SK-N-SH treated with all-trans-retinoic acid at 6 μM for 48 hours (cell line): ENCODE measurements at places on chromosomes 5 and 9.

DNA sequence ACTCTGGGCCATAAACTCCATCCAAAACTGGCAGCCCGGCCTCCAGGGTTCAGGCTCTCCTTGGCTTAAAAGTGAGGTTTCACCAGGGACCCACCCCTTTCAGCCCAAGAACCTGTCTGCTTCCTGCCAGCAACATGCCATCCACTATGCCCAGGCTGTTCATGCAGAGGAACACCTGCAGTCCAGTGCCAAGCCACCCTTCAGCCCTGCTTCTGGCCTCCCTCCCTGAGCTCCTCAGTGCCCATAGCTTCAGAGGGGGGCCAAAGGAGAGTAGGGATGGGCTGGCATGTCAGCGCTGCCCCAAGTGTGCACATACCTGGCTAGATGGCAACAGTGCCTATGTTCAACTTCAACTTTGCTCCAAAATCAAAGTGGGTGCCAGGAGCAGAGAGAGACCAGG is 166.9 kb upstream of the MRPS30 start:
- no peak for ATAC-seq

DNA sequence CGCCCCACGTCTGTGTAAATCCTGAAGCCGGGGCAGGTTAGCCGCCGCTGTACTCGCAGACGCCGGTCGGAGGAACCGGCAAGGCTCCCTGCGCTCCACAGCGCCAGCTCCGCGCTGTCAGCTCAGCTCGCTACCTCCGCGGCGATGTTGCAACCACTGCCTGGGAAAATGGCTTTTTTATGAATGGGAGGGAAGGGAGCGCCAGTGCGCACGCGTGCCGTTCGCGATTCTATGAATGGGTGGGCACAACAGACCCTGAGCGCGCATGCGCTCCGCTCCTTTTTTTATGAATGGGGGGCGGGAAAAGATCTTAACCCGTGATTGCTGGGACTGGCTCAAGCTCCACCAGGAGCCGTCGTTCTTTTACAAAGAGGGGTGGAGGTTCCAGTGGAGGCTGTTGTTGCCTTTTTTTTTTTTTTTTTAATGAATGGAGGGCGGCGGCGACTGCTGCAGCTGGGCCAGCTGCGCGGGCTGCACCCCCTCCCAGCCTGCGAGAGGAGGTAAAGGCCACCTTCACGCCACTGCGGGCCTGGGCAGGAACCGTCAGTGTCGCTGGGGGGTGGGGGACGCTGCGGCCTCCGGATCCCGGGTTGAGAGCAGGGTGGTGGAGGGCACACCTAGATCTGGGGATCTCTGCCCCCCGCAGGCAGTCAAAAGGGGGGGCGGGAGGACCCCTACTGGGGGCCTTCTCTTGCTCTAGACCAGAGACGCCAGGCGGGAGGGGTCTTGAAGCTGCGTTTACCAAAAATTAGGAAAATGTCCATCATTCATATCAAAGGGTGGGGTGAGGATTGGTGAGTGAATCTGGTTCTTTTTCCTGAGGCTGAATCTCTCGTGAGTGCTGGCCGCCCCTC is at the start of gene SPRY4:
Gene SPRY4 (minus strand): TSS at position 151 of the 854 bp plus-strand sequence. CDS start 9,913 bp downstream, outside the sequence.
- ATAC-seq: peak; percentile 56

GRCh38 chr5:132225165-132226032 is 2.3 kb downstream of the P4HA2 start:
- peak; percentile 11 for ATAC-seq

DNA sequence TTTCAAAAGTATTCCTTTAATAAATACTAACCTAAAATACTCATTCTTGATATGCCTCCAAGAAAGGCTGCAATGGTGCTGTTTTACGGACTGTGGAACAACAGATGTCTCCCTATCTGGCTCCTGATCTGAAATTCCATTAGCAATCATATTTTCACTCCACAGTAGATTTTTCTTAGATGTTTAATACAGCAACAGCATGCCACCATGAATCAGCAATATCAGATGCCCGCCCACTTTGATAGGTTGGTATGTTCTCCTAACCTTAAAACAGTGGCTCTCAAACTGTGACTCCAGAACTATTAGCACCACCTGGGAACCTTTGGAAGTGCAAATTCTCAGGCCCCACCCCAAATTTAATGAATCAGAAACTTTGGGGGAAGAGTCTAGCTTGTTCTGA is 110.2 kb downstream of the MLLT3 start:
- ATAC-seq: peak; percentile 85

DNA sequence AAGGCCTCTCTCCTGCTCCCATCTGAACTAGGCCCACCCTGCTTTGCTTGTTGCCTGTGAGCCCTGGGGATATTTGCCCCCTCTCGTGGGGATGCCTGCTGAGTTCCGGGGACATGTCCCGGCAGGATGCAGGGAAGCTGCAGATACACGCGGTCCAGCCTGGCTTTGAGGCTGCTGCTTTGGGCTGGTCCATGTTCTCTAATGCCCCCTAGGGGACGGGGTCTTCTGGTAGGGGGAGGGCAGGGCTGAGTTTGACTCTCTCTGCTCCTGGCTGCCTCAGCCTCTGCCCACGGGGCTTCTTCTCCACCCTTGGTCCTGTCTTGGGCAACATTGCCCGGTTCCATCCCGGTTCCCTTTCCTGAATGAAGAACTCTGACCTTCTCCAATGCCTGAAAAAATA is 84.9 kb upstream of the ASS1 start:
- no peak for ATAC-seq
